ENCODE measurements at places on chromosomes 2 and 18.
A peak's percentile ranks its signal among the peaks of the same experiment; 100 is the strongest.

GRCh38 chr2:48209214-48209885 lies 303.1 kb upstream of the FBXO11 start:
- peak; percentile 52 for DNase-seq

DNA sequence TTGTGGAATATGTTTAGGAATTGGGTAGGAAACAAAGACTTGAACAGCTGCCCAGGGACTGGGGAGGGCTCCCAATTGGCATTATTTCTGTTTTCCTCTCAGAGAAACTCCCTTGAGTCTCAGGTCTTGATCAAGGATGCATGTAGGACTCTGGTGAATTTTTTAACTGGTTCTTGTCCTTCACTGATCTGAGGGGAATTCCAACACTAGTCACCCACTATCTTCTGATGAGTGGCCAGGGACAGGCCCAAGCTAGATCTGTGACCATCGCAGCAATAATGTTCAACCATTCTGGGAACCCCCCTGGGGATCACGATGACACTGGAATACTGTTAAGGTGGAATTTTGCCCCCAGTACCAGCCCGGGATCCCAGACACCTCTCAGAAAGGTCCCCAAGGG lies 132.0 kb downstream of the SH3BP4 start:
- no peak for DNase-seq

DNA sequence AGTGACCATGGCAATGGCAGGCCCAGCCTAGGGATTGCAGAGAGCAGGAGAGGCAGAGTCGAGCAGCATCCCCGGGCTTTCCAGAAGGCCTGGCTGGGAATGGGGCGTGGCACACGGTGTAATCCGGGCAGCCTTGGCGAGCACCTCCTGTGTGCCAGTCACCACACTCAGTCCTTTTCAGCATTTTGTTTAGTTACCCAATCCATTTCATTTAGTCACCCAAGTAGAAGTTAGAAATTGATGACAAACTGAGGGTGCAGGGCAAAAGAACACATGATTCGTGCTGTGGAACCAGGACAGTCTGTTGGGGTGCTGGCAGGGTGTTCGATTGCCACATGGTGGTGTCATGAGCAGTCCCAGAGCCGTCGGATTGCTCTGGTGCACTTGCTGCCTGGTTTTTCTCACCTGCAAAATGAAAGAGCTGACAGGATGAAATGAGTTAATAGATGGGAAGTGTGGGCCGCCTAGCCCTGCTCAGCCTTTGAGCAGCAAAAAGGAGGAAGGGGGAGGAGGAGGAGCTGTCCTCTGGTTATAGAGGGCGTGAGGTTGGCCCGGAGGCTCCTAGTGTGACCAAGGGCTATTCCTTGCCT lies 299.4 kb downstream of the AGAP1 start:
- DNase-seq, result peak; percentile 17

GRCh38 chr2:72159211-72159993 lies 11.7 kb upstream of the CYP26B1 start:
- no peak for DNase-seq

GRCh38 chr2:37802899-37803379 lies 122.1 kb upstream of the RMDN2 start:
- peak; percentile 92 for DNase-seq

DNA sequence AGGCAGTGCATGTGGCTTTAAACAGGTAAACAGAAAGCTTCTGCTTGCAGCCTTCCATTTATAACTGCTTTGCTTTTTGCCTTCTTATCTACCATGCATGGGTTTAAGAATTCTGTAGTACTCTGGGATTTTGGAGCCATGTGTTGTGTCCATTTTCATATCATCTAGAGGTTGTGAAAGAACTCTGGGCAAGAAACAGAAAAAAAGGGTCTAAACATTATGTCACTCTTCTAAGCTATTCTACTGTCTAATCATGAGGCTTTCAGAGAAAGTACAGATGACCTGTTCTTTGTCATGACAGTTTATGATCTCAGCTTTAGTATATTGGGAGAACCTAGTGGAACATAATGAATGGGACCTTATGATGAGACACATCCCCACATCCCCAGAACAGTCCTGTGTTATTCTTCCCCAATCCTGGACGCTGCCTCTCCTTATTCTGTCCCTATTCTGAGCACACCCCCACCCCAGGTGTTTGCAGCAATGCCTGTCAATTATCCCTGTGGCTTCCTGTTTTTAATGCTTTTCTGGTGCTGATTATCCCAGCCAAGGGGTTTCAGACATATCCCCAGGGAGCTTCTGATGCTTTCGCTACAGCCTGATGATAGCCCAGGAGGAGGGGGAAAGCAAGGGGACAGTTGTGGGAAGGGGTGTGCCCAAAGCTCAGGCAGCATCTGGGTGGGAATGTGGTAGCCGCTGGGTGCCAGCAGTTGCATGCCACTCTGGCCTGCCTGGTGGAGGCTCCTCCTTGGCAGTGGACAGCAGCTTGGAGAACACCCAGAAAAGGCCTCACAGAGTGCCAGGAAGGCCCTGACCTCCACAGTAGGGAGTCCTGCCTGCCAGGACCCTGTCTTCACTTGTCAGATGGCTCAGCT lies 169.5 kb upstream of the MAP3K20 start:
- no peak for DNase-seq

DNA sequence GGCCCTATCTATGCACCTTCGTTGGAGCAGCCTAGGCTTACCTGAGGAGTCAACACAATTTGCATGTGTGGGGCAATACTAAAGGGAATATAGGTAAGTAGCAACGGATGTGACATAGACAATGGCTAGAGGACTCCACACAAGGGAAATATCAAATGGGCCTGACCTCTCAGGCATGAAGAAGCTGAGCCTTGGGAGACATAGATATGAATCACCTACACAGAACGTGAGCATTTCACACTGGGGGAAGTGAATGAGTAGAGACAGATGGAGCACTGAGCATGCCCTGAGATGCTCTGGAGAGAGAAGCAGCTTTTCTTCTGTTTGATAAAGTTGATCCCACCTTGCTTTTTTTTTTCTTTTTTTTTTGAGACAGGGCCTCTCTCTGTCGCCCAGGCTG lies 97.9 kb downstream of the ATL2 start:
- DNase-seq, result no peak

DNA sequence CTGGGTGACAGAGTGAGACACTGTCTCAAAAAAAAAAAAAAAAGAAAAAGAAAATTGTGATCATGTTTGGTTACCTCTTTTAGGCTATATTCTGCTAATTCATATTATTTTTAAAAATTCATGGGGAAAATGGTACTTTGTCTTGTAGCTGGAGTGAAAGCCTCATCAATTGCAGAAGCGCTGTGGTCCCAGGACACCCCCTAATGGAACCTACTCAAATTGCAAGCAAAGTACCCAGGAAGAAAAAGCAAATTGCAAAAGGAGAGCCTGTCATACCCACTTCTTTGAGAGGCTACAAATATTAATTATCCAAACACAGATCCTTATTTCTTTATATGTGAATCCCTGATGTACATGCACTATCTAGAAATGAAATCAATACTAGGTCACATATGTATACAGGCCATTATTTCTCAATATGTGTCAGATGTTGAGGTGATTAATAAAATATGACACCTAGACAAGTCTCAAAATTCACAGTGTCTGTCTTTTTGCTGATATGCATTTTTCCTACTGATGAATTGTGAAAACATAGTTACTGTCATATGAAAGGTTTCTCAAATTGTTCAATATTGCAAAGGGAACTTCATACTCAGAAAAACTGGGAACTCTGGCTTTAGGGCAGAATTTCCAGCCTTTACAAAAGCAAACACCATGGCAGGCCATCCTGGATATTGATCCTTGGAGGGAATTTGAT lies 12.6 kb downstream of the CRACDL start:
- DNase-seq, result no peak

DNA sequence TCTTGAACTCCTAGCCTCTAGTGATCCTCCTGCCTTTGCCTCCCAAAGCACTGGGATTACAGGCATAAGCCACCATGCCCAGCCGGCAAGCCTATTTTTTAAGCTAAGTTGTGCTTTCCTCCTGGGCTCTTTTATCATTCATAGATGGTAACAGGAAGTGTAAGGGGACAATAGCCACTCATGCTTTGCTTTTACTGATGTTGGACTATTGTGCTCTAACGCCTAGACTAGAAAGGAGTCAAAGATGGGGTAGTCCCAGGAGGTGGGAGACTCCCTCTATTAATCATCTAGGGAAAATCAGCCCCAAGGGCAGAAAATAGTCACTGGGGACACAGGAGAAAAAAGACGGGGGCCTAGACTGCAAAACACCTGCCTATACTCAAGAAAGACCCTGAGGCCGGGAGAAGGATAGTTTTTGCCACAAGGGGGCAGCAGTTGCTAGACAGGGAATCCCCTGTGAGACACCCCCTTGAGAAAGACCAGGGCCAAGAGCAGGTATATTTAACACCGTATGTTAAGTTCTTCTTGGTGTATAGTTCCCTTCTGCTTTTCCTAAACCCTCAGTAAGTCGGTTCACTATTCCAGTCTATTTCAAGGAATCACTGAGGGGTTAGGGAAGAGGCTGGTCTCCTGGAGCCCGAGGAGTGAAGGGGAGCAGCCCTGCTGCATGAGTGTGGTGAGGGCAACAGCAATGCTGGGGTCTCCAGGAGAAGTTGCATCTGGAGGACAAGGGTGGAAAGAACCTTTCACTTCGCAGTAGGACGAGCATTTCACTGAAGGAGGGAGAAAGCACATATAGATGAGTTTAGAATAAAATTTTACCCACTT lies 2.1 kb upstream of the CXCR1 start:
- DNase-seq, result peak; percentile 55
